ENCODE measurements at places on chromosomes 4 and X. TPM values are rescaled to one million over a fixed set of nuclear protein-coding genes. Genes with fewer than 3 reads are reported as not detected.

The CT55 gene
- not detected for total RNA-seq

The PNMA6A gene
- total RNA-seq = 4.2 TPM

The ZNF141 gene
- total RNA-seq = 3.2 TPM

The CENPU gene
- 22.8 TPM for total RNA-seq

The MAGEC3 gene
- total RNA-seq = not detected

Data from A549 treated with dexamethasone at 1 μM for 4 hours (cell line).